Stimulated activated CD4-positive, alpha-beta T cell treated with anti-CD3 and anti-CD28 coated beads, Interleukin-1b, Interleukin-23, amount 100 ng/mL, for 24 hours (primary cell): ENCODE measurements at places on chromosomes 13 and 19.

DNA sequence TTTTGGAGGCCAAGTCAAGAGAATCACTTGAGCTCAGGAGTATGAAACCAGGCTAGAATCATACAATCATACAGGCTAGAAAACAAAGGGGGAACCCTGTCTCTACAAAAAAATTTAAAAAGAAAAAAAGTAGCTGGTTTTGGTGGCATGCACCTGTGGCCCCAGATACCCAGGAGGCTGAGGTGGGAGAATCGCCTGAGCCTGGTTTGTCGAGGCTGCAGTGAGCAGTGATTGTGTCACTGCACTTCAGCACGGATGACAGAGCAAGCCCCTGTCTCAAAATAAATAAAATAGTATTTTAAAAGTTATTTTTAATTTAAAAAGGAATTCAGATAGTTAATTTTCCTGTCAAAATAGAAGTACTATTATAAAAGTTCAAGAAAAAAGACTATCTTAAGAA lies 369.1 kb upstream of the SLITRK5 start:
- DNase-seq: no peak

DNA sequence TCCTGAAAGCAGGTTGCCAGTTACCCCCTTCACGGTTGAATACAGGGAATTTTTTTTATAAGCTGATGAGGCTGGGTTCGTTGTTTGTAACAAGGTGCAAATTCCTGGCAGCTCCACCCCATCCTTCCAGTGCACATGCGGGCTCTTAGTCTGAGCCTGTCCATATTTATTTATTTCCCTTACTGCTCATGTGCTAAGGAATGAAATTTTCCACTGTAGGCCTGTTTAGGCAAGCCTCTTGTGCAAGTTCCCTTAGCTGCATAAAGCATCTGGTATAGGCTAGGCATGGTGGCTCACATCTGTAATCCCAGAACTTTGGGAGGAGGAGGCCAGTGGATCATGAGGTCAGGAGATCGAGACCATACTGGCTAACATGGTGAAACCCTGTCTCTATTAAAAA lies 560.9 kb upstream of the PCDH9 start:
- DNase-seq: no peak

DNA sequence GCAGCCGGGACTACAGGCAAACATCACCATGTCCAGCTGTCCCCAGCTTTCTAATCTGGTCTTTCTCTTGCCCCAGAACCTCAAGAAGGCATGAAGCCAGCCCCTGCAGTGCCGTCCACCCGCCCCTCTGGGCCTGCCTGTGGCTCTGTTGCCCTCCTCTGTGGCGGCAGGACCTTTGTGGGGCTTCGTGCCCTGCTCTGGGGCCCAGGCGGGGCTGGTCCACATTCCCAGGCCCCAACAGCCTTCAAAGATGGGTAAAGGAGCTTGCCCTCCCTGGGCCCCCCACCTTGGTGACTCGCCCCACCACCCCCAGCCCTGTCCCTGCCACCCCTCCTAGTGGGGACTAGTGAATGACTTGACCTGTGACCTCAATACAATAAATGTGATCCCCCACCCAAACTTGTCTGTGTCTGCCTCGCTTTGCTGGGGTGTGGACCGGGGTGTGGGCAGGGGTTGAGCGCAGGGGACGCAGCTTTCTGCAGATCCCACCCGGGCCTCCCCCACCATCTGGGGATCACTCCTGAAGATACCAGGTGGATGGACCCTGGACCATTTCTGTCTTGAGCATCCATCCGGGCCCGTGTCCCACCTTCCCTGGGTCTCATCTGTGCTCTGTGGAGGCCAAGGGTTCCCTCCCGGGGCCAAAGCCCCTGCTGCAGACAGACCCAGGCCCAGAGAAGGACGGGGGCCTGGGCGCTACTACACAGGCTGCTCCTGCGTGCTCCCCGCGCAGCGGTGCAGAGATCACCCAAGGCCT lies 15.3 kb downstream of the PRKCSH start:
- DNase-seq: no peak

GRCh38 chr19:30448386-30449077 lies 76.3 kb downstream of the ZNF536 start:
- no peak for DNase-seq

DNA sequence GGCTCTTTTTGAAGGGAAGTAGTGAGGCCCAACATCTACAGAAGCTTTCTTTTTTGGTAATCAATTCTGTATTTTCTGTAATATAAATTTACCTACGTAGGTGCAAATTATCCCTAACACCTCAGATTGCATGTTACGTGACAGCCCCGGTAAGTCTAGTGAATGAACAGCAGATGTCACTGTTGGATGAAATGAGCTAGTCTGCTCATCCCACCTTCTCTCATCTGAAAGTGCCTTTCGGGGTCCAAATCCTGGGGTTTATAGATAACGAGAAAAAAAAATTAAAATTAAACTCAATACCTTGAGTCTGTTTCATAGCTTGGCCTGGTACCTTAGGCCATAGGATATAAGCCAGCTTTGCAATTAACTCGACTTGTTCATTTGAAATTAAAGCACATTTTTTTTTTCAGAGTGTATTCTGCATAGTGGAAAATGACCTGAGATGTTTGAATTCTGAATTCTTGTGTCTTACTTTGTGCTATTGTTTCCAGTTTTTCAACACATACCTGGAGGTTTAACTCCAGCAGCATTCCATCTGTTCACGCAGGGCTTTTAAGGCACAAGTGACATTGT lies 548.2 kb downstream of the GPC5 start:
- no peak for DNase-seq

DNA sequence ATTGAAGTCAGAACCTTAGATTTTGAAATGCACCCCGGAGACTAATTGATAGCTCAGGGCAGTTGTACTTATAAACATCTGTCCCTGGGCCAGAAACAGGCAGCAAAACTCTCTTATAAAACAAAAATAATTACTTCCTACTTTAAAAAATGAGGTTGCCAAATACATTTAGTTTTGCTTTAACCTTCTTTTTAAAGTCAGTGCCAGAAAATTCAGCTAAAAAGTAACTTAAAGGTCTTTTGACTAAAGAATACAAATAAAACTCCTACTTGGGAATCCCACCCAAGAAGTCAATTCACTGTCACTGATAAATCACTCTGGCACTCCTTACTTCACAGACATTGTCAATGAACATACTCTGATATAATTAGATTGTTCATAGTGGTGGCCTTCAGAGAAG lies 60.7 kb downstream of the DOCK9 start:
- no peak for DNase-seq

DNA sequence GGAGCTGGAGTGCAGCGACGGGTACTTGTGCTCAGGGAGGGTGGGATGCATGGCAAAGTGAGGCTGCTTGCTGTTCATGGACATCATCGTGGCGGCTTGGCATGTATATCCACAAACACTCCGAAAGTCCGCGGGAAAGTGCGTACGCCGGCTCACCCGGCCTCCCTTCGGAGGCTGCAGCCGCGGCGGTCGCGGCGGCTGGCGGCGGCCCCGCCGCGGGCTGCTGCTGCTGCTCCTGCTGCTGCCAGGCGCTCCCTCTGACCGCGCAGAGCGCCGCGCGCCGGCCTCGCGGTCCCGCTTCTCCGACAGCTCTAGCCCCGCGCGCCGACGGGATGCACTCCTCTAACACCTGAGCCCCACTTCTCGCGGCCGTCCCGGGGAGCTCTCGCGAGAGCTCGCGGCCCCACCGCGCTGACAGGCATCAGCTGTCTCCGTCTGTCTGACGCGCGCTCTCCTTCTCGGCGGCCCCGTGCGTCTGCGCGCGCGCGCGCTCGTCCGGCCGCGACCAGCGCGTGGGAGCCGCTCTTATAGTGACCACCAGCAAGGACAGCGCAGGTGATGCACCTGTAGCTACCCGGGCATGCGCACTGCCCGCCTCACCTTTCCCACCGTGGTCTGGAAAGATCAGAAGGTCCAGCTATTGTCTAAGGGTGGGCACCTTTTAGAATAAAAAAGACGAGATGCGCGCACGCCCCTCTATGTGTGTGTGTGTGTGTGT lies at the start of gene POU4F1:
Gene POU4F1 (minus strand): TSS at position 313 of the 718 bp plus-strand sequence. CDS start 226 bp downstream, at position 87.
- no peak for DNase-seq

- DNase-seq: no peak
Measured at GRCh38 chr19:10899151-10899653, 27.8 kb downstream of the CARM1 start.

- no peak for DNase-seq
Measured at GRCh38 chr19:6608940-6609339, 18.0 kb upstream of the CD70 start.

GRCh38 chr19:46404753-46405468 lies 8.5 kb downstream of the CCDC8 start:
- DNase-seq: no peak

GRCh38 chr19:37991176-37991835 lies 84.3 kb downstream of the SIPA1L3 start:
- DNase-seq: no peak

DNA sequence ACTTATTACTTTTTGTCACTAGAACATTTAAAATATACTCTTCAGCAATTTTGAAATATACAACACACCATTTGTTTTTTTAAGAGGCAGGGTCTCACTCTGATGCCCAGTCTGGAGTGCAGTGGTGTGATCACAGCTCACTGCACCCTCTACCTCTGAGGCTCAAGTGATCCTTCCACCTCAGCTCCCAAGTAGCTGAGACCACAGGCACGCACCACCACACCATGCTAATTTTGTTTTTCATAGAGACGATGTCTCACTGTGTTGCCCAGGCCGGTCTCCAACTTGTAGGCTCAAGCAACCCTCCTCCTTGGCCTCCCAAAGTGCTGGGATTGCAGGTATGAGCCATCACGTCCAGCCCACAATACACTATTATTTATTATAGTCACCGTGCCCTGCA lies 2.6 kb downstream of the IGFL2 start:
- DNase-seq: no peak

GRCh38 chr13:98328511-98328910 lies 151.4 kb upstream of the RNF113B start:
- DNase-seq: no peak

DNA sequence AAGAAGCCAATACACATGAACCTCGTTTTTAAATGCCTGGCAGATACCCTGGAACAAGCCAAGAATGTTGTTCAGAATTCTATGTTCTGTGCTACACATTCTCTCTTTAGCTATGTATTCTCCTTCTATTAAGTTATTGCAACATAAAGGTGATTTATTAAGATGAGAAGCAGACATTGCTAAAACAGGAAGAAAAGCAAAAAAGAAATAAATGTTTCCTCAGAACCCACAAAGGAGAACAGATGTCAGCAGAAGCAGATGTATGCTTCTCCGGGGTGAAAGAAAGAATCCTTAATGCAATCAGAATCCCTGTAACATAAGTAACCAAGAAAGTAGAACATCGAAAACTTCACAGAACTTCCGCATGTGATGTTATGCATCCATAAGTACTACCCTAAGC lies 302.9 kb downstream of the DCT start:
- DNase-seq: no peak

DNA sequence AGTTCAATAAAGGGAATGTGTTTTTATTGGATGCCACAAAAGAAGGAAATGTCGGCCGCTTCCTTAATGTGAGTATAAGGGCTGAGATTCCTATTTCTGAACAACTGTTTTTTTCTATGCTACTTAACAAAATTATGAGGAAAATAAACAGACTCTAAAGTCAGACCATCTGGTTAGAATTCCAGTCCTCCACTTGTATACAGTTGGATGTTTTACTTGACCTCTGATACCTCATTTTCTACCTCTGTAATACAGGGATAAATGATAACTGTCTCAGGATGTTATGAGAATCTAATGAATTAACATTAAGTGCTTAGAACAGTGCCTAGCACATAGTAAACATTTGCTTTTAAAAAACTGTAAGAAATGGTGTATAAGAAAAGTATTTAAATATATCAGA lies 7.2 kb upstream of the PHF11 start:
- DNase-seq: no peak

- no peak for DNase-seq
Measured at GRCh38 chr13:78298657-78299056, 304.7 kb downstream of the POU4F1 start.

- DNase-seq: no peak
Measured at GRCh38 chr19:15263361-15263985, 31.2 kb upstream of the EPHX3 start.

- no peak for DNase-seq
Measured at GRCh38 chr13:110416131-110417025, 109.3 kb downstream of the COL4A2 start.

DNA sequence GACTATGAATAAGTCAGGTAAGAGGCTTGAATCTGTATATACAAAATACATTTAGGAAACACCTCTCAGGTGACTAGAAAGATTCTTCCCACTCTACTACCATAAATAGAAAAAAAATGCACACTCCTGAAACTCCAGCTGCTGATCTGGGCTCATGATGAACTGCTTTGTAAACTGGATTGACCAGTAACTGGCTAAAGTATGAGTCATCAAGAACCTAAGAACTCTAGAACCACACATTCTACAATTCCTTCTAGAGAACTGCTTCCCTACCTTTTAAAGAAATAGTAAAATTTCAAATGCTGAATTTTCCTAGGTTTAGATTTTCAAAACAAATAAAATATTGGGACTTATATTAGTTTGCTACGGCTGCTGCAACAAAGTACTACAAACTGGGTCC lies 55.2 kb downstream of the ELF1 start:
- DNase-seq: no peak

GRCh38 chr19:33825556-33825955 lies 28.9 kb downstream of the KCTD15 start:
- no peak for DNase-seq

GRCh38 chr19:31718898-31719297 lies 369.7 kb upstream of the TSHZ3 start:
- no peak for DNase-seq

DNA sequence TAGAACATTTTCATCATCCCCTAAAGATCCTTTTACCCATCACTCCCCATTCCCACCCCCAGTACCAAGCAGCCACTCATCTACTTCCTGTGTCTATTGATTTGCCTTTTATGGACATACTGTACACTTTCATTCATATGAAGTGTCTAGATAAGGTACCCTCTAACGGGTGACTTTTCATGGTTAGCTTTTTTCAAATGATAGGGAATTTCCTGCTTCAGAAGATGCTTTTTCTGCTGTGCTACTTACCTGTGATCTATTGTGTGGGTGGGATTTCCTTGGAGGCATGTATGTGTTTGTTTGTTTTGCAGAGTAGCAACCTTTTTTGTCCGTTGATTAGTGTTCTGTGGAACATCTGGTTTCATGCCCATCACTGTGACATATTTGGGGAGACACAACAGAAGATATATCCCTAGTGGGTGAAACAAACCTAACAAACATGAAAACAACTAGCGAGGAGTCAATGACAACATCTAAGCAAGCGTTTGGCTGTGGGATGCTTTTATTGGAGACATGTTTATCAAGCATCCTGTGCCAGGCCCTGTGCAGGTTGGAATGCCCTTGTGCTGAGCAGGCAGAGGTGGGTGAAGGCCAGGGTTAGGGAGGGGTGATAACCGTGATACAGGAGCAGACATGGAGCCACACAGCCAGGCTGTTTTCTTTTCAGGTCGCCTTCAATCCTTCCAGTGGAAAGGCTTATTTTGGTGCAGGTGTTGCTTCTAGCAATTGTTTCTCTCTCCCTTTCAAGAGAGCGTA lies 17.6 kb downstream of the SPINT2 start:
- no peak for DNase-seq
